Suppressor macrophage treated with lipopolysaccharide for 4 hours (primary cell): ENCODE measurements at places on chromosomes 7 and 10.
A peak's percentile ranks its signal among the peaks of the same experiment; 100 is the strongest.

DNA sequence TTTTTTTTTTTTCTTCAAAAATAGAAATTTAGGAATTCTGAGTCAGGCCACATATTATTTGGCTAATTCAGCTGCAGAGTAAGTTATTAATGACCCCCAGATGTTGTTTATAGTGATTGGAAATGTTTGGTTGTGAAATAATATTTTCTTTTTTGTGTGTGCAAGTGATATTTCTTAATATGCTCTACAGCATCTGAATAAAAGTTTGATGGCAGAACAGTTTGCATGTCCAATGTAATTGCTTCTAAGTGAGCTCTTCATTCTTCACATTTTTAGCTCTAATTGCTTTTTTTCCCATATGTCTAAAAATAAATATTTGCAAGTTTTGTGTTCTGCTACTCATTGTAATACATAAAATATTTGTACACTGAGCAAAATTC is 116.0 kb downstream of the ARID5B start:
- no peak for DNase-seq

GRCh38 chr7:94643771-94644545 is 12.0 kb downstream of the SGCE start:
- no peak for DNase-seq

- no peak for DNase-seq
Observed at GRCh38 chr7:27181795-27182275, 3.2 kb downstream of the HOXA11 start.

- DNase-seq = no peak
Observed at GRCh38 chr10:118307220-118307619, 34.9 kb downstream of the FAM204A start.

- no peak for DNase-seq
Observed at GRCh38 chr10:124075231-124075955, 18.0 kb downstream of the CHST15 start.

DNA sequence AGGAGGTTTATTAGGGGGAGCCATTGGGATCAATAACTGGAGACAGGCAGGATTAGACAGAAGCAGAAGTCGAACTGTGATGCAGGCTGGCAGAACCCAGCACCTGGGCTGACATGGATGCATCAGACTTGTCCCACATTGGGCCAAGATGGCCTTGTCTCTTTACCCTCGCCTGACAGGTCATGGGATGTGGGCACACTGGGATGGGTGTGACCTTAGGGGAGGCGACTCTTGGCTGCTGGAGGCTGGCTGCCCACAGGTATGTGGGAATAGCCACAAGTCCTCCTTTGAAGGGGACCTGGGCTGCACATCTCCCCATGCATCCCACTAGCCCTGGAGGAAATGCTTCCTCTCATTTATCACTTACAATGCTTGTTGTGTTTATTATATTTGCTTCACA is 17.3 kb downstream of the NFE2L3 start:
- DNase-seq = no peak

GRCh38 chr7:7176406-7177043 is 5.8 kb upstream of the C1GALT1 start:
- DNase-seq = peak; percentile 82

DNA sequence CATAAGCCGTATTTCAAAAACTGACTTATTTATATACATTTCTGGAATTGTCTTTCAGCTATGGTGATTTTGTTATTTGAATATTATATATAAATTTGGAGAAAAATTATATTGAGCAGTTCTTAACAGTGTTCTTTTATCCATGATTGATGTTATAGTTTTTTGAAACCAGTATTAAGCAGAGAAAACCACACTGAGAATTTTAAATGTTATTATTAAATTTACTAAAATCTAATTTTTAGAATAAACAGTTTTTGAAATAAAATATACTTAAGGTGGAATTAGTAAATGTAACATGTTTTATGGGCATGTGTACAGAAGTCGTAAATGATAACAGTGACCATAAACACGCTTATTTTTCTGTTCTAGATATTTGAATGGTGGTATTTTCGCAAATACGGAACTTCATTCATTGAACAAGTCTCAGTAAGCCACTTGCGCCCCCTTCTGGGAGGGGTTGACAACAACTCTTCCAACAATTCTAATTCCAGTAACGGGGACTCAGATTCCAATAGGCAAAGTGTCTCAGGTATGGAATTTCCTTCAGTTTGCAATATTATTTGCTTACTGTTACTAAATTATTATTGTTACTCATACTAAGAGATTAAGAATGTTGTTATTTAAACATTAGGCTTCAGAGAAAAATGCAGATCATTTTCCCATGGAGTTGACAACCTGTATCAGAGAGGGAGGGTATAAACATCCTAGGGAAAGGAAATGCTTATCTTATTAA is 166.1 kb downstream of the ST7 start:
- peak; percentile 93 for DNase-seq

GRCh38 chr7:21939136-21939857 is 6.4 kb downstream of the CDCA7L start:
- peak; percentile 22 for DNase-seq

DNA sequence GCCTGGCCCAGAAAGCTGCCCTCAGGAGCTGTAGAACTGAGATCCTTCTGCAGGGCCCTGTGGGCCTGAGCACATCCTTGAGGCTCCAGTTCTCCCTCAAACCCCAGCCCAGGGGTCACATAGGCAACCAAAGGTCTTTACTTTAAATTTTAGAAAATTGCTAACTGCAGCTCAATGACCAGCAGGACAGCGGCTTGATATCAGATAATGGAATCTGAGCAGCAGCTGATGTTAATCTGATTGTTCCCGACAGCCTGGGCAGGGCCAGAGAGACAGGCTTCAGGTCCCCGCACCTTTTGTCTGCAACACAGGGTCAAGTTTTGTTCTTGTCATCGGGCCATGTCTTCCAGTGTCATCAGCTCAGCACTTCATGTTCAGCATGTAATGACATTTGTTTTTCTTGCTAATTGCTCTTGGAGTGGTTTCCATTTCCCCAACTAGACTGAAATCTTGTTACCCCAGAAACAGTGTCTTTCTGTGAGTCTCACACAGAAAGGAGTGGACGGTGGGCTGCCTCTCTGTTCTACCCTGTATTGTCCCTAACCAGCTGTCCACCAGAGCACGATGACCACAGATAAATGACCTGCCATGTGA is 91.0 kb downstream of the PAXIP1 start:
- no peak for DNase-seq

- DNase-seq = no peak
Observed at GRCh38 chr10:30088178-30088577, 28.8 kb upstream of the JCAD start.
